Ovary (tissue), 10 donors: ENCODE measurements at places on chromosomes 7 and 10. TPM values are rescaled to one million over a fixed set of nuclear protein-coding genes. Genes with fewer than 3 reads are reported as not detected.

DNA sequence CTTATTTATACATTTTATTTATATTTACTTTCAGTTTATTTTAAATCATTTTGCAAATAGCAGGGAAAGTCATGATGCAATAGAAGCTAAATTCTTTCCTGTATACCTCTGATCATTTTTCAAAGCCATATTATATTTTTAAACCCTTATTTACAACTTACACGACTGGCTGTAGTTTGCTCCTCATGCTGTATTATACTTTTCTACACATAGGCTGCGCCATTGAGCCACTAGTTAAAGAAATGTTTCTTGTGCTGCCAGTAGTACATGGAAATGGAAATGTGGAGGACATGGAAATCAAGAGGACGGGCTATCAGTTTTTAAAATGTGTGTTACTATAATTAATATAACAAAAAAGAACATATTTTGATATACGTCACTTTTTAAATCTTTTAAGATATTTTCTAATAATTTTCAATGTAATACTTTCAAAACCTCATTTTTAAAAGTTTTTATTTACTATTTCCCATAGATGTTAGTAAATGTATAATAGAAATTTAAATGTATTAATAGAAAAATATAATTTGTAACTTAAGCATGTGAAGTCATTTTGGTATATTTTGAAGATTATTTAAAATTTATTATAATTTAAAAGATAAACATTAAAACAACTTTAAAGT, 118.5 kb downstream of the VTI1A start:
- no peak overlapping the region for H3K4me3 ChIP-seq
- H3K27me3 ChIP-seq: no peaks in the 10 kb centered on the region
- no peak for DNase-seq
- H3K27ac ChIP-seq: no peak overlapping the region
- no peaks in the 10 kb centered on the region for H3K4me1 ChIP-seq

- no peaks in the 10 kb centered on the region for H3K36me3 ChIP-seq
- H3K4me1 ChIP-seq: peaks cover 5% of the 10 kb centered on the region
- DNase-seq: no peak
- no peak overlapping the region for H3K4me3 ChIP-seq
- no peak overlapping the region for H3K27ac ChIP-seq
- H3K27me3 ChIP-seq: no peaks in the 10 kb centered on the region
These were observed 16.8 kb downstream of the OCM2 start for GRCh38 chr7:97973206-97973658.

The FAM13C gene
- 20.2 TPM for total RNA-seq

The SFMBT2 gene
- 12.5 TPM for total RNA-seq

DNA sequence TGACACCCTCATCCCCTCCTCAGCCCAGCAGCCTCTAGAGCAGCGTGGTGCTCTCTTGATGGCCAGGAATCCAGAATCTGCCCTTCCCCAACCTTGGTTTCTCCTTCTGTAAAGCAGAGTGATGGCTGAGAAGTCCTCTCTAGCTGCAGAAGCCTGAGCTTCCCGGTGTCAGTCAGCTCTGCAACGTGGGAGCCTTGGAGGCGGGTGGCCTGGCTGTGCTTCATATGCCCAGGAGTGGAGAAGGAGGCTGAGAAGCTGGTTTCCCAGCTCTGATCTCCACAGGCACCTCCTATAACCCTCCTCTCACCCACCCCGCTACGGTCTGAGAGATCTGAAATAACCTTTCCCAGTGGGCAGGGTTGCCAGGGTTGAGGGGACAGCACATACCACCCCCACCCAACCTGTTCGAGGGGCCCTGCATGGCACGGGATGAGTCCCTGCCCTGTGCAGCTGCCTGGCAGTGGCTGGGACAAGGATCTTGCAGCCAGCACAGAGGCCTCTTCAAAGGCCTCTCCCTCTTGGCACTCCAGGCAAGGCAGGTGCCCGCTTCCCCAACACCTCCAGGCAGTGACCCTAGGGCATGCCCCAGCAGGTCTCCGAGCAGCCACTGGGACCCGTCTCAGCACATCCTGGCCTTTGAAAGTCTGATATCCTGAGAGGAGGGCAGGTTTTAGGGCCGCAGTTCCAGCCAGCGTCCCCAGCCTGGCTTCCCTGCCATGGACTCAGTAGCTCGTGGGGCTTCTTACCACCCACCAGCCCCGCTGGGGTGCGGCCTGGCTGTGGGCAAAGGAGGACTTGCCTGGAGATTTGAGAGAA, 18.3 kb upstream of the SLC29A3 start:
- no peak overlapping the region for H3K4me3 ChIP-seq
- no peak for DNase-seq
- no peaks in the 10 kb centered on the region for H3K36me3 ChIP-seq
- no peaks in the 10 kb centered on the region for H3K27me3 ChIP-seq
- H3K4me1 ChIP-seq: no peaks in the 10 kb centered on the region
- no peak overlapping the region for H3K27ac ChIP-seq

DNA sequence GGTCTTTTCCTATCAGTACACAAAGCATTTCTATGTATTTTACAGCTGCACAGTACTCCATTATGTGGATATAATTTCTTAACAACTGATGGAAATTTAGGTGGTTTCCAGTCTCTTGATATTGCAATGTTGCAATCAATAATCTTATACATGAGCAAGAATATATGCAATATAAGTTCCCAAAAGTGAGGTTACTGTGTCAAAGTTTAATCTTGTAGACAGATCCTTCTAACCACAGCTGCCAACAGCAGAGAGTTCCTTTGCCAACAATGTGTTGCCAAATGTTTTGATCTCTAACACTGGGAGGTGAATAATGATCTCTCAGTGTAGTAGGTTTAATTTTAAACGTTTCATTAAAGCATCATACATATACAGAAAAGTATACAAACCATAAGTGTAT, 54.5 kb downstream of the CUL2 start:
- H3K36me3 ChIP-seq: no peaks in the 10 kb centered on the region
- H3K4me1 ChIP-seq: no peaks in the 10 kb centered on the region
- no peak overlapping the region for H3K27ac ChIP-seq
- H3K4me3 ChIP-seq: no peak overlapping the region

- no peaks in the 10 kb centered on the region for H3K36me3 ChIP-seq
- H3K27me3 ChIP-seq: no peaks in the 10 kb centered on the region
- H3K4me3 ChIP-seq: no peak overlapping the region
- H3K27ac ChIP-seq: no peak overlapping the region
These were observed 212.8 kb downstream of the MAD1L1 start for GRCh38 chr7:2019711-2020511.

DNA sequence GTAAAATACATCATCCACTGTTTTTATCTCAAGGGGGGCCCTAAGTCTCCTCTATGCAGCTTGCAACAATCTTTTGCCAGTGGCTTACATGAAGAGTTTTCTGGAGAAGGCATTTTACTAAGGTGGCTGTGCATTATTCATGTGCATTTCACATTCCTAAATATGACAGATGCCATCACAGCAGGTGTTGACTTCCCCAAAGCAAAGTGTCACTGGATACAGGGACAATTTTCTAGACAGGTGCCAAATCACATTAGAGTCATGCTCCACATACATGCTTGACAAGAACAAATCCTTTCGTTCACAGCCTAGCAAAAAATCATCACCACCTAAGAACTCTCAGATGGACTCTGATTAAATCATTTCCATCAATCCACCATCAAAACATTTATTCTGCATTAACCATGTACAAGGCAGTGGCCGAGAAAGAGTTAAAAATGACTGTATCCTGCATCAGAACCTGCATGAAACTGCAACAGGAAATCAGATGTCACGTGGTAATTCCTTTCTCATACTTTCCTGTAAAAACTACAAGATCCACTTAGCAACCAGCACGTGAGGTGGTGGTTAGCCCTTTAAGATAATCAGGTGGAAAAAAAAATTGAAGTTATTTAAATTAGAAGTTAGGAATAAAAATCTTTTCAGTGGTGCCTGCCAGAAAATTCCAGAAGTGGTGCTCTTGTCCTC, 88.2 kb upstream of the AFAP1L2 start:
- no peak overlapping the region for H3K27ac ChIP-seq
- no peaks in the 10 kb centered on the region for H3K36me3 ChIP-seq

The FOXI2 gene
- 0.61 TPM for total RNA-seq

DNA sequence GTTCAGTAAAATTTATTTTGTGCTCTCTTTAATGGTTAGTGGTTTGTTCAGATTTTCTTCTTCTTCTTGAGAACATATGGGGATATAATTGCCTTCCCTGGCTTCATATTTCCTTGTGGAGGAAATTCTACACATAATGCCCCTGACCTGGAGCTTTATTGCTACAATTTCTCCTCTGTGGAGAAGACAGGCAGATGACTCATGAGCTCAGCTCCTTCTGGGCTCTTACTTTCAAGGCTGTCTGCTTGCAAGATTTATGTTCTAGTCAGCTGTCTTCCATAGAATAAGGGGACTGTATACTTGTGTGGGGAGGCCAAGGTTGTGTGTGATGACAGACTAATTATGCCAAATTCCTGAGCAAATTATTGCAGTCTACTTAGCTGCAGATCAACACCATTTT, 1.6 kb downstream of the LRRD1 start:
- no peaks in the 10 kb centered on the region for H3K27me3 ChIP-seq
- H3K4me1 ChIP-seq: no peaks in the 10 kb centered on the region
- DNase-seq: no peak
- no peak overlapping the region for H3K27ac ChIP-seq
- no peak overlapping the region for H3K4me3 ChIP-seq

The AGAP4 gene
- total RNA-seq: 19.3 TPM

- H3K36me3 ChIP-seq: no peaks in the 10 kb centered on the region
- peaks cover 2% of the 10 kb centered on the region for H3K4me1 ChIP-seq
These were observed 33.8 kb downstream of the GBF1 start for GRCh38 chr10:102279104-102279503.

DNA sequence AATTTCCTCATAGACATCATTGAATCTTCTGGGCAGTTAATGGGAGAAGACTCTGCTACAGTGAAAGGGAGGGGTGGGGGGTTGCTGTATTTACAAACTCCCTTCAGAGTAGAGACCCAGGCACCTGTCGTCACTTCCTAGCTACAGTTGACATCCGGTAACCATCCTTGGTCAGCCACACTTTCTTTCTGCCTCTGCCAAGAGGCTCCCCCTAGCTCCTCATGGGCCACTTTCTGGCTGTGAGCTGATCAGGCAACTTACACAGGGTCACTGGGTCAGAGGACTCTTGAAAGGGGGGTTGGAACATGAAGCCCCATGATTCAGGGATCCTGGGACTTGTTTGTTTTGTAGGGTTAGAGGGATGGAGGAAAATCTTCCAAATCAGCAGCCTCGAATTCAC, 1.2 kb downstream of the TECPR1 start:
- peaks cover 10% of the 10 kb centered on the region for H3K4me1 ChIP-seq
- no peaks in the 10 kb centered on the region for H3K36me3 ChIP-seq
- DNase-seq: no peak
- no peaks in the 10 kb centered on the region for H3K27me3 ChIP-seq
- no peak overlapping the region for H3K27ac ChIP-seq
- no peak overlapping the region for H3K4me3 ChIP-seq

GRCh38 chr10:116247691-116248090, 25.3 kb downstream of the GFRA1 start:
- H3K27me3 ChIP-seq: peaks cover 4% of the 10 kb centered on the region
- DNase-seq: no peak
- no peak overlapping the region for H3K4me3 ChIP-seq
- H3K4me1 ChIP-seq: no peaks in the 10 kb centered on the region
- H3K36me3 ChIP-seq: no peaks in the 10 kb centered on the region

GRCh38 chr10:23075672-23076071, 19.7 kb upstream of the MSRB2 start:
- H3K27me3 ChIP-seq: no peaks in the 10 kb centered on the region
- no peak overlapping the region for H3K27ac ChIP-seq
- no peaks in the 10 kb centered on the region for H3K36me3 ChIP-seq
- no peak for DNase-seq
- no peaks in the 10 kb centered on the region for H3K4me1 ChIP-seq

The ITPRID1 gene
- not detected for total RNA-seq

The ABCB1 gene
- total RNA-seq: 22.8 TPM

DNA sequence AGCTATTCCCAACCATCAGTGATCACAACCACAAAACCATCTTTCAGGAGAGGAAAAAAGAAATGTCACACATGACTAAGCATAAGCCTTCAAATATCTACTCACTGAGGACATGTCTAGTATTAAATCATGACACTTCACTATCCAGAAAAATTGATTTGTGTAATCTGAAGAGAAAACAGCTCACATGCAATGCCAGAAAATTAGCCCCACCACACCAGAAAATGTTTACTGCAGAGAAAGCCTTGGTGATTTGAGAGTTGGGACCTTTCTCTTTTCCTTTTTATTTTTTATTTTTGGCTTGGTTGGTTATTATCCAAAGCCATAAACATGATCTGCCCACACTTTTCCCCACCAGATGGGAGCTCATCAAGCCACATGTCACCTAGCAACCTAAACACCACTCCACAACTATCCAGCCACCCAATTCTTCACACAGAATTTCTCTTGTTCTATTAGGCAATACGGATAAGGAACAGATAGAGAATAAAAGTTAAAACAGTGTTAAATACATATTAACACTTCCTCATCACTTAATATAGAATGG, 3.1 kb downstream of the PARD3 start:
- H3K27ac ChIP-seq: no peak overlapping the region
- H3K36me3 ChIP-seq: no peaks in the 10 kb centered on the region
- H3K4me1 ChIP-seq: peaks cover 24% of the 10 kb centered on the region
- no peak for DNase-seq
- no peak overlapping the region for H3K4me3 ChIP-seq

The SLC26A5 gene
- total RNA-seq: not detected

- H3K27ac ChIP-seq: peak overlapping the region; percentile 80
- H3K4me3 ChIP-seq: no peak overlapping the region
- no peak for DNase-seq
- no peaks in the 10 kb centered on the region for H3K36me3 ChIP-seq
- H3K4me1 ChIP-seq: peaks cover 78% of the 10 kb centered on the region
These were observed 42.8 kb downstream of the ZCCHC24 start for GRCh38 chr10:79402625-79402946.
